ENCODE measurements at places on chromosomes 6 and 20. TPM values are rescaled to one million over a fixed set of nuclear protein-coding genes. Genes with fewer than 3 reads are reported as not detected.

The MEI4 gene
- total RNA-seq: not detected

The ADAM33 gene
- total RNA-seq: not detected

The ULBP1 gene
- total RNA-seq: 1.00 TPM

The CALHM4 gene
- total RNA-seq: not detected

The LHFPL5 gene
- not detected for total RNA-seq

The FHL5 gene
- not detected for total RNA-seq

The IL17F gene
- total RNA-seq: not detected

The CPXM1 gene
- not detected for total RNA-seq

The TRIM38 gene
- total RNA-seq: 1.7 TPM

The TSPO2 gene
- not detected for total RNA-seq

The ABHD16B gene
- not detected for total RNA-seq

The MTFR2 gene
- 11.9 TPM for total RNA-seq

The TSHZ2 gene
- not detected for total RNA-seq

The EYS gene
- not detected for total RNA-seq

The MUC21 gene
- not detected for total RNA-seq

The EPB41L1 gene
- total RNA-seq: 64.0 TPM

The FAM217A gene
- total RNA-seq: not detected

The VIP gene
- not detected for total RNA-seq

The LKAAEAR1 gene
- 1.7 TPM for total RNA-seq

The MAFB gene
- total RNA-seq: 0.07 TPM

The OLIG3 gene
- total RNA-seq: not detected

The PARD6B gene
- 2.2 TPM for total RNA-seq
